ENCODE measurements at places on chromosomes 13 and 19. TPM values are rescaled to one million over a fixed set of nuclear protein-coding genes. Genes with fewer than 3 reads are reported as not detected.

Gene ANKRD24
- total RNA-seq: 3.0 TPM

DNA sequence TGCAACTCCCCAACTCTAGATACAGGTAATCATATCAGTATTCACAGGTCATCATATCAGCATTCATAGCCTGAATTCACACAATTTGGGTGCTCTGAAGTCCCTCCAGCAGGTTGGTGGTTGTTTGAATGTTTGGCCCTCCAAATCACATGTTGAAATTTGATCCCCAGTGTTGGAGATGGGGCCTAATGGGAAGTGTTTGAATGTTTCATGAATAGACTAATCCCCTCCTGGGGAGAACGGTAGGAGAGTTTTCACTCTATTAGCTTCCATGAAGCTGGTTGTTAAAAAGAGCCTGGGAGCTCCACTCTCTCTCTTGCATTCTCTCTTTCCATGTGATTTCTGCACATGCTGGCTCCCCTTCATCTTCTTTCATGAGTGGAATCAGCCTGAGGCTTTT is 288.6 kb upstream of the PCDH9 start:
- no peak overlapping the region for H3K27ac ChIP-seq
- H3K36me3 ChIP-seq: no peaks in the 10 kb centered on the region
- DNase-seq: no peak
- no peak overlapping the region for H3K4me3 ChIP-seq
- no peaks in the 10 kb centered on the region for H3K4me1 ChIP-seq

GRCh38 chr13:102395174-102395573 is 6.7 kb downstream of the FGF14 start:
- H3K4me1 ChIP-seq: peaks cover 10% of the 10 kb centered on the region
- DNase-seq: no peak
- H3K27me3 ChIP-seq: peaks cover 4% of the 10 kb centered on the region
- H3K27ac ChIP-seq: peak overlapping the region; percentile 77
- no peaks in the 10 kb centered on the region for H3K36me3 ChIP-seq

Gene KLC3
- not detected for total RNA-seq

DNA sequence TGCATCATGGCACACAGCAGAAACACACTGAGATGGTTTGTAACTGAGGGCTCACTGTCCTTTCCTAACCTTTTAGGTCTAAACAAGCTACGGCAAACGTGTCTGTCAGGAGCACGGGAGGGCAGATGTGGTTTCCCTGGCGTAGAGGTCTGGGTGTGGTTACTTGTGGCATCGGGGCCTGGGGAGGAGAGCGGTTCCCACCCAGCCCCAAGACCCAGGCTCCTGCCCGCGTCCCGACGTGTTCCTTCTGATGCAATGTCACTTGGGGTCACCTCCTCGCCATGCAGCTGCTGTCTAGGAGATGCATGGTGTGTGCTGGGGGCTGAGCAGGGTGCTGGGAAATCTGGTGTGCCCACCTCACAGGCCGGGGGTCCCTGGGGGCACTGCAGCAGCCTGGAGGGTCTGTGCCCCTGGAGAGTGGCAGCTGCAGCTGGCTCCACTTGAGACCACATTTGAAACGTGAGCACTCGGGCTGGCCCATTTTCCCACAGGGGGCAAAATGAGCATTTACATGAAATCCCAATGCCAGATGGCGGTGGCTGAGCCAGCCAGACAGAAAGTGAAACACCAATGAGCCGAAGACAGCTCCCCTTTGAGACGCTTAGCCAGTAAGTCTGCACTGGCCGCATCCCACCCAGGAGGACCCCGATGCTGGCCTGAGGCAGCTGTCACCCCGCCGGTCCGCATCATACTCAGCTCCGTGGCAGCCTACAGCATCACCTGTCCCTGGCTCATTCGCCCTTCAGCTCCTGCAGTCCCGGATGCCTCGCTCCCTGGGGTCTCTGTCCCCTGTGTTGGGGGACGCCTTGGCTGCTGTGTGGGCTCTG is 22.3 kb upstream of the MYDGF start:
- peaks cover 51% of the 10 kb centered on the region for H3K4me1 ChIP-seq
- peak overlapping the region; percentile 95 for H3K27ac ChIP-seq
- peak; percentile 54 for DNase-seq
- H3K27me3 ChIP-seq: no peaks in the 10 kb centered on the region

Gene KCNC3
- 1.4 TPM for total RNA-seq

Gene SERPINE3
- not detected for total RNA-seq

DNA sequence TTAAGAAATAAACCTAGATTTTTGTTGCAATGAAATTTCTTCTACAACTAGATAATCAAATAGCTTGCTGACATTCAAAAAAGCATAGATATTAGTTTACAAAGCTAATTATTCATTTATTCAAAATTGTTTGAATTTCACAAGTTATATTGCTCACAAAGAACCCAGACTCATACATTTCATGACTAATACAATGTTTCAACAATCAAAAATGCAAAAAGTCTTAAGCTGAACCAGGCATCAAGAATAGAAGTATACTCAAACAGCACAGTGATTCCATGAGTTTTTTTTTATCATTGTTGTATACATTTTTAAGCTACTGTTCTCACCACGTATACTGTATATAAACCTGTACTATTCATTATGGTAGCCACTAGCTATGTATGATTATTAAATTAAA is 51.0 kb downstream of the DIAPH3 start:
- no peaks in the 10 kb centered on the region for H3K4me1 ChIP-seq
- H3K4me3 ChIP-seq: no peak overlapping the region
- H3K27me3 ChIP-seq: no peaks in the 10 kb centered on the region

GRCh38 chr19:36436531-36436930 is 18.1 kb upstream of the ZFP82 start:
- no peak overlapping the region for H3K27ac ChIP-seq
- H3K27me3 ChIP-seq: no peaks in the 10 kb centered on the region
- no peaks in the 10 kb centered on the region for H3K4me1 ChIP-seq
- no peak for DNase-seq
- no peak overlapping the region for H3K4me3 ChIP-seq
- H3K36me3 ChIP-seq: no peaks in the 10 kb centered on the region

Gene ZNF714
- total RNA-seq: 2.2 TPM

DNA sequence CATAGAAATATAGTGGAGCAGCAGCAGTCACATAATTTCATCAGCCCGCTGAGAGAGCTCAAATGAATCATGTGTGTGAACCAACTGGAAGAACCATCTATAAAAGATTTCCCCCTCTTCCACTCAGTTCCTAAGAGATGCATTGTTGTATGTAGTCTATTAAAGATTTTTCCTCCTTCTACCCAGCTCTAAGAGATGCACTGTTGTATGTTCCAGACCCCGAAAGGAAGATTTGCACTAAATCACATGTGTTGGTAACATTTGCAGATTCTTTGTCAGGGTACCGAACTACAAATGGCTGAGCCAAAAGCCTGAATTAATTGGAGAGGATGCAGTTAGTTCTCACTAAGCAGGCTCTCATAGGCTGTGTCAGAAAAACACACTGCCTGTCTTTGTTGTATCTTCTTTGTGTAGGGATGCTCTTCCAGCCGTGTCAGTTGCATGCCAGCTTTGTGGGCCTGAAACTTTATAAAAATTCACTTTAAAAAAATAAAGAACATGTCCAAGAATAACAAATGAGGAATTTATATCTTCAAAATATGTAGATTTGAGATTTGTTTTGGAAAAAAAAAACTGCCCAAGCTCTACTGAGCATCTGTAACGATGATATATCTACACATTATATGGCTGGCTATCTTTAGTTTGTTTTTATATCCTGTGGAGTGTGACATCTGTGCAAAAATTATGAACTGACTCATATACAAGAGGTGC is 223.1 kb downstream of the MZT1 start:
- no peaks in the 10 kb centered on the region for H3K4me1 ChIP-seq
- no peaks in the 10 kb centered on the region for H3K27me3 ChIP-seq
- H3K36me3 ChIP-seq: no peaks in the 10 kb centered on the region

Gene TNNI3
- total RNA-seq: 5.8 TPM

Gene PTGIR
- total RNA-seq: 1.7 TPM

- H3K4me3 ChIP-seq: no peak overlapping the region
- DNase-seq: no peak
- H3K36me3 ChIP-seq: no peaks in the 10 kb centered on the region
- no peaks in the 10 kb centered on the region for H3K27me3 ChIP-seq
- no peaks in the 10 kb centered on the region for H3K4me1 ChIP-seq
Measured at GRCh38 chr13:103395139-103395538, 328.9 kb upstream of the SLC10A2 start.

DNA sequence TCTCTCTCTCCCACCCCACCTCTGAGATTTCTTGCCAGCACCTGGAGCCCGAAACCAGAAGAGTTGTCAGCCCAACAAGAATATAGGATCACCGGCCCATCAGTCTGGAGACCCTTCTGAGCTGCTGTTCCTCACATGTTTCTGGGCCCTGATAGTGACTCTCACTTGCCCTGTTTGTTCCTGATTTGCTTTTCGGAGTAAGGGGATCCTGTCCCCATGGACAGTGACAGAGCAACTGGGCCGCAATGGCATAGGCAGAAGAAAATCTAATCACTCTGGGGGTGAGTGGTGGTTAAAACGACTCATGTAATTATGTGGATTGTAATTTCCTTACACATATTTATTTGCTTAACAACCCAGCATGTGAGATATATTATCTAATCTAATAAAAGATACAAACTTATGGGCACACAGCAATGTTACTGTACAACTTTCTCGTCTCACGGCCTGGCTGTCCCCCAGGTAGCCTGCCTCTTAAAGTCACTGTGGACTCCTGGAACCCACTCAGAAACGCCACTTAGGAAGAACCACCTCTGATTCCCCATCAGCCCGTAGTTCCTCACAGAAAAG is 663 bp upstream of the SMAD9 start:
- no peak for DNase-seq
- H3K36me3 ChIP-seq: no peaks in the 10 kb centered on the region
- H3K27me3 ChIP-seq: no peaks in the 10 kb centered on the region
- H3K4me1 ChIP-seq: peaks cover 8% of the 10 kb centered on the region

Gene APOC4
- not detected for total RNA-seq

- no peak overlapping the region for H3K27ac ChIP-seq
- no peak for DNase-seq
- no peaks in the 10 kb centered on the region for H3K27me3 ChIP-seq
- no peak overlapping the region for H3K4me3 ChIP-seq
- H3K4me1 ChIP-seq: no peaks in the 10 kb centered on the region
Measured at GRCh38 chr19:49981603-49982593, 20.9 kb upstream of the SIGLEC11 start.

DNA sequence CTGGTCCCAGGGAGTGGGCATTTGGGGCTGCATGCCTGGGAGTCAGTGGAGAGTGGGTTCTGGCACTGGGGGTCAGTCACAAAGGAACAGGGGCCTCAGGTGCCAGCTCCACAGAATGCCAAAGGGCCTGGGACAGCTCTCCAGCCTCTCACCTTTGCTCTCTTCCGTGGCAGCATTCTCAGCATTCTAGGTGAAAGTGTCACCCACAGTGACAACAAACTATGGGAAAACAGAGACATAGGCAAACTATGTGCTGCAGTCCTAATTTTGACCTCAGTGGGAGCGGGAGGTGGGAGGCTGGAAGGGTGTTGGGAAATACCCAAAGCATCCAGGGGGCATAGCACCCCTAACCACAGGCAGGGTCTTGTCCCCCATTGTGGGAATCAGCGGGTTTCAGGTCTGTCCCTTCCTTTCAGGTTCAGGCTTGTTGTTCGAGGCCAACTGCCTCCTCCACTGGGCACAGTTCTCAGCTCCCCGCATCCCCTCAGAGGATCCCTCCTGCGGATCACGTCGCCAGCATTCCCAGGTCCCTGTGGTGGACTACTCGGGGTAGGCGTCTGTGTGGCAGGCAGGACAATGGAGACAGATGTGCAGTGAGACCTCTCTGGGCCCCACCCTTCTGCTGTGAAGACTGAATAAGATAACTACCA is 52.4 kb downstream of the TSHZ3 start:
- H3K4me3 ChIP-seq: no peak overlapping the region
- H3K36me3 ChIP-seq: no peaks in the 10 kb centered on the region
- H3K27ac ChIP-seq: no peak overlapping the region
- H3K4me1 ChIP-seq: no peaks in the 10 kb centered on the region
- DNase-seq: no peak

DNA sequence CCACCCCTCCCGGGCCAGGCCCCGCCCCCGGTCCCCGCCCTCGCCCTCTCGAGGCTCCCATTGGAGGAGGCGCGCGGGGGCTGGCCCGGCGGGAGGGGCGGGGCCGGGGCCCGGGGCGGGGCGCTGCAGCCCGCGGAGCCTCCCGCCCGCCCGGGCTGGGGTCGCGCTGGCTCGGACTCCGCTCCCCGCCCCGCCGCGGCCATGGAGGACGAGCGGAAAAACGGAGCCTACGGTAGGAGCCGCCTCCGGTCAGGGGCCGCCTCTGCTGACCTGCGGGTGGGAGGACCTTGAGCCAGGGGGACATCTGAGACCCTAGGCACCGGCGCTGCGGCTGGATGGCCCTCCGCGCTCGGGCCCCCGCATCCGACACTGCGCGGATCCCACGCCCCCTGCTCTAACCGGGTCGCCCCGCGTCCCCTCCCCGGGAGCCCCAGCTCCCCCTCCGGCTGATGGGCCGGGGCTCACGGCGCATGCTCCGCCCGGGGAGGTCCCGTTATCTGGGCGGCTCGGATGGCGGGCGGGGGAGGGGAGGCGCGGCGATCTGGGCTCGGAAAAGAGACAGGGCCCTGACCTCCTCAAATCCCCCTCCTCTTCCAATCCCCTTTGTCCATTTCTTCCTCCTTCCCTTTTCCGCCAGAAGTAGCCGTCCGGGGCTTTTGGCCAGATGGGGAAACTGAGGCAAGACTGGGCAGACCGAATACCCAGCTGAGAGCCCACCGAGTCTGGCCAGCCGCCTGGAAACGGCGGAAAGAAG is 15.4 kb upstream of the AP1M2 start:
- no peaks in the 10 kb centered on the region for H3K27me3 ChIP-seq
- DNase-seq: peak; percentile 67
- H3K36me3 ChIP-seq: no peaks in the 10 kb centered on the region
- H3K4me3 ChIP-seq: peak overlapping the region; percentile 100
- peaks cover 15% of the 10 kb centered on the region for H3K4me1 ChIP-seq

Gene FCER2
- not detected for total RNA-seq

Gene ZNF493
- total RNA-seq: 3.1 TPM

DNA sequence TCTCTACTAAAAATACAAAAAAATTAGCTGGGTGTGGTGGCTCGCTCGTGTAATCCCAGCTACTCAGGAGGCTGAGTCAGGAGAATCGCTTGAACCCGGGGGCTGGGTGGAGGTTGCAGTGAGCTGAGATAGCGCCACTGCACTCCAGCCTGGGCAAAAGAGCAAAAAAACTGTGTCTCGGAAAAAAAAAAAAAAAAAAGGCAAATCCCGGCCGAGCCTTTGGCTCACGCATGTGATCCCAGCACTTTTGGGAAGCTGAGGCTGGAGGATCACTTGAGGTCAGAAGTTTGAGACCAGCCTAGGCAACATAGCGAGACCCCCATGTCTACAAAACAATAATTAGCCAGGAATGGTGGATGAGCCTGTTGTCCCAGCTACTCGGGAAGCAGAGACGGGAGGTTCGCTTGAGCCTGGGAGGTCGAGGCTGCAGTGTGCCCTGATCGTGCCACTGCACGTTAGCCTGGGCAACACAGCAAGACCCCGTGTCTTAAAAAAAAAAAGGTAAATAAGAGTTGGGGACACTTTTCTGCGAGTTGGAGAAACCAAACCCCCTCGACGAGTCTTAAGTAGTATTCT is 574 bp upstream of the GPX4 start:
- H3K4me1 ChIP-seq: peaks cover 42% of the 10 kb centered on the region
- no peak for DNase-seq
- H3K4me3 ChIP-seq: peak overlapping the region; percentile 49
